Osteoblast (primary cell): ENCODE measurements at places on chromosomes 1 and 21. TPM values are rescaled to one million over a fixed set of nuclear protein-coding genes. Genes with fewer than 3 reads are reported as not detected.

GRCh38 chr1:70353601-70354331 lies 756 bp downstream of the ANKRD13C start:
- H3K27me3 ChIP-seq: no peaks in the 10 kb centered on the region
- H3K4me1 ChIP-seq: no peaks in the 10 kb centered on the region
- H3K36me3 ChIP-seq: no peaks in the 10 kb centered on the region
- DNase-seq: peak; percentile 85
- peak overlapping the region; percentile 97 for H3K27ac ChIP-seq

DNA sequence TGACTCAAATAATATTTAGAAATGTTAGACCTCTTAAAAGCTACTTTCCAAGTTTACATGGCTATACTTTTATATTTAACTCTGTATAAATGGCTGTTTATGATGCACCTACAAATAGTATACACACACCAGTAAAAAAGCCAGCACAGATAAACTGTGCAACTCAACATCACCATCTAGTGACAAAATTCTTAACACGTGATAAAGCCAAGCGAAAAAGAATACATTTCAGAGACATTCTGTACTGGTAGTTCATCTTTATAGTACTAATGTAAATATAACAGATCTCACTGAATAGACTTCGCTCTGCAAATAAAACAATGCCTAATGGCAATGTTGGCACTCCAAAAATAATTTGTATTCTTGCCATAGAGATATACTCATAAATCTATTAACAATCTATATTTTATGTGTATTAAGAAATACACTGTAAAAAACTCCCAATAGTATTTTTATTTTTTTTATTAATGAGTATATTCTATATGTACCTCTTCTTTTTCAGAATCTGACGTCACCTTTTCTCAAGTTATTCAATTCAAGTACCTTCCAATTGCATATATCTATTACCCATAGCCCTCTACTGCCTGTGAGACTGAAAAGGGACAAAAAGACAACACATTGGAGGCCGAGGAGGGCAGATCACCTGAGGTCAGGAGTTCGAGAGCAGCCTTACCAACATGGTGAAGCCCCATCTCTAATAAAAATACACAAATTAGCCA lies 100.2 kb downstream of the DPYD start:
- peaks cover 4% of the 10 kb centered on the region for H3K4me1 ChIP-seq
- H3K36me3 ChIP-seq: no peaks in the 10 kb centered on the region
- H3K4me3 ChIP-seq: no peak overlapping the region
- no peak overlapping the region for H3K27ac ChIP-seq

GRCh38 chr1:188423073-188423472 lies 1594.3 kb downstream of the PLA2G4A start:
- H3K27me3 ChIP-seq: no peaks in the 10 kb centered on the region
- H3K4me3 ChIP-seq: no peak overlapping the region
- no peak overlapping the region for H3K27ac ChIP-seq
- no peaks in the 10 kb centered on the region for H3K4me1 ChIP-seq
- no peaks in the 10 kb centered on the region for H3K36me3 ChIP-seq
- no peak for DNase-seq

DNA sequence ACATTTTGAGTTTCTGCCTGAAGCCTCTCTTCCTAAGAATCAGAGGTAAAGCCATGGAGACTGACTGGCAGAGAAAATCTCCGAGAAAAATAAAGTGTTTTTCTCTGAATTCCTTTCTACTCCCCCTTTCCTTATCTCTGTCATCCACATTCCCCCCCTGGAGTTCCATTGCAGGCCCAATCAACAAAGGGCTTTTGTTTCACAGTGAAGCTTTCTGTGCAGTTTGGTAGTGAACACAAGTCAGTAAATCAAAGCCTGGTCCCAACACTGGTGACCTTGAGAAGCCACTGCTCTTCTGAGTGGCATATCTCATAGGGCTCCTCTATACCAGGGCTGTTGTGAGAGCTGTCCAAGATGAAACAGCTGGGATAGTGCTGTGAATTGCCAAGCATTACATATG lies 228.4 kb downstream of the SEC16B start:
- H3K27ac ChIP-seq: no peak overlapping the region
- H3K36me3 ChIP-seq: no peaks in the 10 kb centered on the region
- DNase-seq: no peak
- H3K4me3 ChIP-seq: no peak overlapping the region
- no peaks in the 10 kb centered on the region for H3K4me1 ChIP-seq

DNA sequence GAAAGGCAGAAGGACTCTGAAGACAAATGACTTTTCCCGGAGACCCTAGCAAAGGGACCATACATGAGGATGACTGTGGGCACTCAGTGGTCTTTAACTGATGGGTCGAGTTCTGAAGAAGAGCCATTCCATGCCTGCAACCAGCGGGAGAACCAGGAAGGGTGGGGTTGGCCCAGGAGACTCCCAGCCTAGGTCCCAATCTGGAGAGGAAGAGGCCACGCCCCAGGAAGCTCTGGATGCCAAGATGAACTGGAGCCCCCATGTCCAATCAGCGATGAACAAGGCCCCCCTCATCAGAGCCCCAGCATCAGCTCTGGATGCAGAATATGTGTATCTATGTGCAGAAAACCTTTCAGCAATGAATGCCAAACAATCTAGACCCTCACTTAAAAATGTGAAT lies 3.6 kb downstream of the KRTAP10-10 start:
- no peaks in the 10 kb centered on the region for H3K36me3 ChIP-seq
- no peaks in the 10 kb centered on the region for H3K4me1 ChIP-seq
- H3K27ac ChIP-seq: no peak overlapping the region
- H3K4me3 ChIP-seq: no peak overlapping the region
- peak; percentile 11 for DNase-seq
- H3K27me3 ChIP-seq: no peaks in the 10 kb centered on the region

GRCh38 chr1:30085811-30086770 lies 637.3 kb downstream of the MATN1 start:
- H3K27ac ChIP-seq: no peak overlapping the region
- peak overlapping the region; percentile 37 for H3K4me3 ChIP-seq
- H3K27me3 ChIP-seq: no peaks in the 10 kb centered on the region
- no peaks in the 10 kb centered on the region for H3K36me3 ChIP-seq

The LCE2A gene
- total RNA-seq: not detected in 2 replicates

The OR2M3 gene
- total RNA-seq: not detected in 2 replicates

The NUCKS1 gene
- 132 and 140 TPM in 2 replicates for total RNA-seq

The ALX3 gene
- total RNA-seq: not detected in 2 replicates

The RAB4A gene
- total RNA-seq: 19.9 and 20.0 TPM in 2 replicates
